ENCODE measurements at places on chromosomes 16 and 17.
A peak's percentile ranks its signal among the peaks of the same experiment; 100 is the strongest.

DNA sequence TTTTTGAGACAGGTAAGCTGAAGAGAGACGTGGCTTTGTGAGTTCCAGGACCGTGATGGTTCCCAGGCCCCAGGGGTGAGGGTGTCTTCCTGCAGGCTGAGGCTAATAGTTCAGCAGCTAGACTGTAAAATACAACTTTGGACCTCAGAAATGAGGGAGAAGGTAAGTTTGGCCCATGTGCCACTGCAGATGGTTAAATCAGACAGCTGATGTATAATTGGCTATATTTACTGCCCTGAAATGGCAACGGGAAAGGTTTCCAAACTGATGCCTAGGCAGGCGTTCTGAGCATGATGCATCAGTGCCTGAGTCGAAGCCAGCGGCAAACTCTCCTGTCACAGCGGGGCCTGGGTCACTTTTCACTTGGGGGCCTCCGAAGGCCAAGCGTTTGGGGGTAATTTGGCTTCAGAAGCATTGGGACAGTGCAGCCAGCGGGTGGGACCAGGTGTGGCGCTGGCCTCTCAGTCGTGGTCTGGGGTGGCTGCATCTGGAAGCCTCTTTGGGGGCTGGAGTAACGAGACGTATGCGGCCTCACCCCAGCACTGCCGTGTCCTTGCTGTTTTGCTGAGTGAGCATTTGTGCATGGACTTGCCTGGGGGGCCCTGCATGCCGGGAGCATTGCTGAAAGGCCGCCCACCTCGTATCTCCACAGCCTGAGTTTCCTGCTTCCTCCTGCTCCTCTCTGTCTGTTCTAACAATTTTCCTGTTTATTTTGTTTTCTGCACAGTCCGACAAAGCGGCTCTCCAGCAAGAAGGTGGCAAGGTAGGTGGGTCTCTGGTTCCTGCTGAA is 31.2 kb upstream of the CAPN15 start:
- DNase-seq: no peak

DNA sequence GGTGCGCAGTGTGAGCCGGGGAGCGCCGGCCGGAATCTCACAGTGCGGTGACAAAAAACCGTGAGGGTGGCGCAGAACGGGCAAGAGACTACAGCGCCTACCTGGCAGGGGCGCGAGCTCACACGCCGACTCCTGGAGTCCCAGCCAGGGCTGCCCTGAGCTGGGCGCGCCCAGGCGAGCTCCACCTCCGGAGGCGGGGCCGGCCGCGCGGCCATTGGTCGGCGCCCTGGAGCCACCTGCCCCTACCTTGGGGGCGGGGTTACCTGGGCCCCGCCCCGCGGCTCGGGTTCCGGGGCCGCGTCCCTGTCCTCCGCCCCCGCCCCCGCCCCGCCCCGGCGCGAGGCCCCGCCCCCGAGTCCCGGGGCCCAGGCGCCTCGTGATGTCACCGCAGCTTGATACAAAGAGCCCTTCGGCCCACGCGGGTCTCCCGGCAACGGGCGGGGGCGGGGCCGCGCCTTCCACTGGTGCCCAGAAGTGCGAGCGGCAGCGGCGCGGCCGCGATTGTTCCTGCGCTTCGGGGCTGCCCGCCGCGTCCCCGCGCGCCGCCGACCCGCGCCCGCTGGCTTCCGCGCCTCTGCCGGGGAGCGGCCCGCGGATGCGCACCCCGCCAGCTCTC is 96.3 kb downstream of the RAB11FIP4 start:
- DNase-seq: peak; percentile 91

DNA sequence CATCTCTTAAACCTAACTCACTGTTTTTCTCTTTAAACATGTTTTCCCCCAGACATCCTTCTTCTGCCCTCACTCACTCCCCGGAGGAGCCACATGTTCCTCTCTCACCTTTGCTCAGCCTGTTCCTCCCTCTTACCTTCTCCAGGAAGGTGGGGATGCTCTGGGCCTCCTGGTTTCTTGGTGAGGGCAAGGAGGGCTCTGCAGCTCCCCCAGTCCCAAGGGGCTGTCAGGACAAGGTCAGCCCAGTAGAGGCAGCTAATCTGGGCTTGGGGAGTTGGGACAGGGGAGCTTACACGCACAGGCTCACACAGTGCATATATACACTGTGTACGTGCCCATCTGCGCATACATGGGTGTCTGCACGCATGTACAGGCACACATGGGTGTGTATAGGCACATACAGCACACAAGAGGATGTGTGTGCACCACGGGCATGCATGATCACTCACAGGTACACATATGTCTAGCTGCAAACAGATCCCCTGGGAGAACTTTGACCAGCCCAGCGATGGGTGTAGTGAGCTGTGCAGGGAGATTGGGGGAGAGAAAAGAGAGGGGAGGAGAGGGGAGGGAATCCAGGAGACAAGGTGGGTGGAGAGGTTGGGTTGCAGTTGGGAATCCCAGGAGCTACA is 28.6 kb upstream of the SPNS3 start:
- no peak for DNase-seq

DNA sequence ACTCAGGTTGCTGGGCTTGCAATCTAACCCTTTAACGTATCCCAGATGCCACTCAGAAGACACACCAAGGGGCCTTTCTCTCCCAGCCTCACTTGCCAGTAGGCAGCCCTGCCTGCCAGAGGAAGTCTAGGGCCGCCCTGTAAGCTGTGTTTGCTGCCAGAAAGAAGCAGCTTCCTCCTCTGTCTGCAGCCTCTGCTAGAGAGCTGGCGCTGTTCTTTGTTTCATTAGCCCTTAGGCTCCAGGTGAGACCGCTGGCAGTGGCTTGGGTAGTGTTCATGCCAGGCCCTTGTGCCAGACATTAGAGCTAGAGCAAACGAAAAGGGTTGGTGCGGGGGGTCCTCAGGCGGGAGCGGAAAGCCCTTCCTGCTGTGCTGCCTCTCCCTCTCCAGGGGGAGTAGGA is 8.9 kb downstream of the CTRL start:
- DNase-seq: no peak

DNA sequence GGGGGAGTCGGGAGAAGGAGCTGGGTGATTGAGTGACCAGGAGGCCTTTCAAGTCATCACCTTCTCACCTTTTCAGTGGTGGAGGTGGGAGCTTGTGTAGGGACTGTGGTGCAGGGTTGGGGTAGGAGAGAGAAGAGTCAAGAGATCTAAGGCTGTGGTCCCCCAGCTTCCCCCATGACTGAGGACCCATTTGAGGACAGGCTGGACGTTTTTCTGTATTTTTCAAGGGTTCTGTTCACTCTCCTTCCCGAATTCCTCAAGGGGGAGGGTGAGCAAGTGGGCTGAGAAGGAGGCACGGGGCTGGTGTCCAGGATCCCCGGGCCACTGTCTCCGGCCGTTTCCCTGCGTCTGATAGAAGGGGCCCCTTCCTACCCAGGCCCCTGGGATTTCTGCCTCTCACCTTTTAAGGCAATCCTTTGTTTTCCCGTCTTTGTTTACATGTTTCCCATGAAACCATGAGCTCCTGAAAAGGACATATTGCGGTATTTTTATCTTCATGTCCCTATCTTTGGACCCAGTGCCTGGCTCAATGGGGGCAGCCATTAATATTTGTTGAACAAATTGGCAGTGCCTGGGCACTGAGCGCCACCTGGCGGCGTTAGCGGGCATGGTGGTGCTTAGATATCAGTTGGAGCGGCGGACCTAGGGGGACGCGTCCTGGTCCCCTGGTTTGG is 9.2 kb upstream of the CD300A start:
- peak; percentile 38 for DNase-seq

All from stimulated activated CD8-positive, alpha-beta memory T cell treated with anti-CD3 and anti-CD28 coated beads, Interleukin-7, amount 100 ng/mL, for 1 hour (primary cell).